Stimulated activated CD8-positive, alpha-beta memory T cell treated with anti-CD3 and anti-CD28 coated beads, Interleukin-12 subunit alpha, Interleukin-12 subunit beta, amount 100 ng/mL, for 4 hours (primary cell): ENCODE measurements at places on chromosomes 3 and 15.

DNA sequence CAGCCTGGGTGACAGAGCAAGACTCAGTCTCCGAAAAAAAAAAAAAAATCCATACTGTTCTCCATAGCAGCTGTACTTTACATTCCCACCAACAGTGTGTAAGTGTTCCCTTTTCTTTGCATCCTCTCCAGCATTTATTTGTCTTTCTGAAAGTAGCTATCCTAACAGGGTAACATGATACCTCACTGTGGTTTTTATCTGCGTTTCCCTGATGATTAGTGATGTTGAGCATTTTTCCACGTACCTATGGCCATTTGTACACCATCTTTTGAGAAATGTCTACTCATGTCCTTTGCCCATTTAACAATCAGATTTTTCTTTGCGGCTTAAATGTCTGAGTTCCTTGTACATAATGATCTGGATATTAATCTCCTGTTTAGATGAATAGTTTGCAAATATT, 119.3 kb downstream of the RFX7 start:
- DNase-seq = no peak

- DNase-seq = no peak
Measured at GRCh38 chr3:45055411-45056143, 29.5 kb downstream of the CLEC3B start.

GRCh38 chr3:183108001-183108449, 8.7 kb upstream of the MCCC1 start:
- no peak for DNase-seq

DNA sequence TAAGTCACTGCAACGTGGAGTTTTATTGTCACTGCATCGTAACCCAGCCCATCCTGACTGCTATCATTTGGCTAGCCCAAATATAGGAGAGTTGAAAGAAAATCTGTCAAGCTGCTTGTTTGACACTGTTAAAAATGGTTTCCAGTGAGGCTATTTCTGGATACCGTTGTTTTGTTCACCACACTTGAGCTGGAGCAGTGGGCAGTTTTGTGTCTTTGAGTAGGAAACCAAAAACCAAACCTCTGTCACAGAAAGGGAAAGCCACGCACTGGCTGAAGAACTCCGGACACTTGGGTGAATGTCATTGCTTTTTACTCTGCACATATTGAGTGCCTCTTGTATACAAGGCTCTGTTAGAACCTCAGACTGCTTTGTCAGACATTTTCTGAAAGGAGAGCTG, 446.4 kb upstream of the CFAP20DC start:
- no peak for DNase-seq

- no peak for DNase-seq
Measured at GRCh38 chr15:58241872-58242271, 103.7 kb downstream of the AQP9 start.

DNA sequence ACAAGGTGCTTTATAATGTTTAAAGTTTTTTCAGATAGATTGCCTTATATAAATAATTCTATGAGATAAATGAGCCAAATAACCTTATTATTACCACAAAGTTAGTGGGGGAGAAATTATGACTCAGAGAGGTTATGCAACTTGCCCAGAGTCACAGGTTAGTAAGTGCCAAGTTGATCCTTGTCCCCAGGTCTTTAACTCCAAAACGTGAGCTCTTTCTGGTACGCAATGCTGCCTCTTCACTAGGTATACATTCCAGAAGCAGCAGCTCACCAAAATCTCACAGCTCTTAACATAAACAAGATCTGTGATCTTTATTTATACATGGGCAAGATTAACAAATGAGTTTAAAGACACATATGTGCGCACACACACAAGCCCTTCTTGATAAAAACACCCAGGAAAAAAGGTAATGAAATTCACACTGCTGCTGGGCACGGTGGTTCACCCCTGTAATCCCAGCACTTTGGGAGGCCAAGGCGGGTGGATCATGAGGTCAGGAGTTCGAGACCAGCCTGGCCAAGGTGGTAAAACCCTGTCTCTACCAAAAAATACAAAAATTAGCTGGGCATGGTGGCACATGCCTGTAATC, 59.8 kb upstream of the NR2F2 start:
- DNase-seq = no peak

DNA sequence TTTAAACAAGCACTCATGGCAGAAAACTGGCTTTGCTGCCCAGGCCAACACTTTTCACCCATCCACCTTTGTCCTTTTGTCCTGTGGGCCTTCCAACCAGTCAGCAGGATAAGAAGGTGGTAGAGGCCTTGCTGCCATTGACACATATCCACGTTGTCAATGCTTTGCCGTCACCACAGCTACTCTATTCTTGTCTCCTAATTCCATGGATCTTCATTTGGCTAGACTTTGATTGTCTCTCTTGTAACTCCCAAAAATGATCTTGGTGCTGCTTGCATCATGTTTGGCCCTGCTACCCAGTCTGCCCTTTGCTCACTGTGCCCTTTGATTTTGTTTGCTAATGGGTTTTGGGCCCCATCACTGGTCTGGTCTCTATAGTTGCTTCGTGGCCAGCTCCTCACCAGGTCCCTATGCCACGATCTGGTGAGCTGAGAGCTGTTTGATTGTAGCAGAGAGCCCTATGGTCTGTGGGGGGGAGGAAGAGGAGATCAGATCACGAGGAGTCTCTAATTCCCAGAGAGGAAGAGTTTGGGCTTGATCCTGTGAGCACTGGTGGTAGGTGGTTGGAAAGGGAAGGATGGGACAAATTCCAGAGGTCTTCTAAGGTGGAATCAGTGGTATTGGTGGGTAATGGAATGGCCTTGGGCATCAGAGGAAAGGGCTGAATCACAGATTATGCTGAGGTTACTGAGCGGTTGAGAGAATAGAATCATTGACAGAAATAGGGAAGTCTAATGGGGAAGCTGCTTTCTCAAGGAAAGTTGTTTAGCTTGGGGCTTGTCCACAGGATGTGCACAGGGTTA, 40.3 kb downstream of the ABHD2 start:
- no peak for DNase-seq

GRCh38 chr15:29675791-29676301, 146.4 kb downstream of the TJP1 start:
- no peak for DNase-seq

- no peak for DNase-seq
Measured at GRCh38 chr3:186110975-186111974, 2.4 kb upstream of the ETV5 start.

DNA sequence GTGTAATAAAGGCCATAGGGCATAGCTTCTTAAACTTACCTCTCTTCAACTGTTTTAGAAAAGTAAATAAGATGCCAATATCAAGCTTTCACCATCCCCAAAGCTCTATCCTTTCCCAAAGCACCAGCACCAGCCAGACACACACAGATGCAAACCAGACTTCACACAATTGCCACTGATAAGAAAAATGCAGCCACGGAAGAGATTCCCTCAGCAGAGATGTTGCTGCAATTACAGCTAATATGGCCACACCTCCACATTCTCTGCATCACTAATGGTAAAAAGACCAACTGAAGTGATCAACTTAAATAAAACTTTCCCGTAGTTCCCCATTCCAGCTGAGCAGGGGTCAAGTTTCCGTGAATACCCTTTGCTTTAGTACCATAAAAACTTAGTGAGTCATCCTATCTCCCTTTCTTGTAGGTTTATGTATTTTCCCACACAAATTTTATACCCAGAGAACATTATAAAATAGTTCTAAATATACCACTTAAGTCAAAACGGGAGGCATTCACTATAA, 64.4 kb downstream of the SLC9A9 start:
- no peak for DNase-seq

GRCh38 chr3:133880886-133881455, 14.7 kb downstream of the RAB6B start:
- no peak for DNase-seq

GRCh38 chr15:51907136-51907862, 64.3 kb downstream of the LEO1 start:
- DNase-seq = no peak

- no peak for DNase-seq
Measured at GRCh38 chr15:74229686-74230085, 6.4 kb upstream of the CCDC33 start.

DNA sequence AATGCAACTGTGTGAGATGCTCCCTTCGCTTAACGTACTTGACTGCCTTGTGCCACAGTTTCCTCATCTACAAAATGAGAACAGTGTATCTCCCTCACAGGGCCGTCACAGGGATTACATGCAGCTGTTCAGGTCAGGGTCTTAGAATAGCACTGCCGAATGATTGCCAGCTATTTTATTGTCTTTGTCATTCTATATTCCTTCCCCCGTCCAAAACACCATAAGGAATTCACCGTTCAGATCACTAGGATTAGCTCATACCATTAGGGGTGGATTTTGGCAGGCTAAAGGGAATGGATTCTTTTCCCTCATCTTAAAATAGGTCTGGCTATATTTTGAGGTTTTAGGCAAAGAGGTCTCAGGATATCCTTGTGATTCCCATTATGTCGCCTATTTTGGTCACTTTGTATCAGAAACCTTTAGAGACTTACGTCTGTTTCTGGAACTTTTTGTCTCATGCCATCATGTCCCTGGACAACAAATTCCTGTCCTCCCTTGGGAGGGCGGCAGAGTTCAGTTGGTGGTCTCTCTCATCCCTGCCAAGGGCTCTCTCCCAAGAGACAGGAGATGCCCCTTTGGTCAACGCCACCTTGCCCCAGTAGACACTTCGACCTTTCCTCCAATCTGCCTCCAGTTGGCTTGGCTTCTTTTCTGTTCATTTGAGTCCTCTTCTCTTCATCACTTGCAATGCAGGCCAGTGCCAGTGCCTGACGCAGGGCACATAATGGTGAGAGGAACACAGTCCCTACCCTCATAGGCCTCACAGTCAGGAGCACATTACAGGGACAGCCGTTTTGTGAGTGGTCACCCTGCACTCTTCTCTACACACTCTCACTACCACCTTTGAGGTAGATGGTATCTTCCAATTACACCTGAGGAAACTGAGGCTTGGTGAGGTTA, 171.6 kb upstream of the BHLHE40 start:
- DNase-seq = no peak

DNA sequence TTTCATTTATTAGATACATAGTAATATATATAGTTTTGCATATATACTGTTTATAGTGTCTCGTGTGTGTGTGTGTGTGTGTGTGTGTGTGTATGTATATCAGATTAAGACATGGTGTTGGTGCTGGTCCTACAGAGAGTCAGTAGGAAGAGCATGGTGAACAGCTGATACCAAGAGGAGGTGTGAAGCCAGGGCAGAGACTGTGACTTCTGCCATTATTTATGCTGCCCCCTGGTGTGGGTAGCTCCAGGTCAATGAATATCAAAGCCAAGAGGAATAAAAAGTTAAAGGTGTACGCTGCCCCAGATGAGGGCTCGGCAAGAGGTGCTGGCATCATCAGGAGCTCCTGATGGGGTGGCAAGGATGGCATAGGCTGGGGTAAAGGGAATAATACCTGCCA, 299.5 kb upstream of the RASGRP1 start:
- no peak for DNase-seq

DNA sequence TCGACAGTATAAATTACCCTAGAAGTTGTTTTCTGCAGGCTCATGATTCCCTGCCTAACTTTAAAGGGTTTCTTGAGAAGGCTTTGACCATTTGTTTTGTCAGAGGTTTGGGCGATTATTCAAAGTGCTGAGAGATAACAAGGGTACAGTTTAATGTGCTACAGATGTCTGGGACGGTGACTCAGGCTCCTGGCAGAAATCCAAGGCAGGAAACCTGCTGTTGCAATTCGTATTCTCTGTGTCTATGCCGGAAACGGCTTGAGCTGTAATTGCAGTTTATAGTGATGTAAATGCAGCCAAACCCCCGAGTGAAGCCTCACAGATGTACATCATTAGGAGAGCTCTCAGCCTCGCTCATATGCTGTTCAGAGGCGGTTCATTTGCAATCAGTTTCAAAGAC, 65.6 kb downstream of the SYNPR start:
- DNase-seq = no peak

DNA sequence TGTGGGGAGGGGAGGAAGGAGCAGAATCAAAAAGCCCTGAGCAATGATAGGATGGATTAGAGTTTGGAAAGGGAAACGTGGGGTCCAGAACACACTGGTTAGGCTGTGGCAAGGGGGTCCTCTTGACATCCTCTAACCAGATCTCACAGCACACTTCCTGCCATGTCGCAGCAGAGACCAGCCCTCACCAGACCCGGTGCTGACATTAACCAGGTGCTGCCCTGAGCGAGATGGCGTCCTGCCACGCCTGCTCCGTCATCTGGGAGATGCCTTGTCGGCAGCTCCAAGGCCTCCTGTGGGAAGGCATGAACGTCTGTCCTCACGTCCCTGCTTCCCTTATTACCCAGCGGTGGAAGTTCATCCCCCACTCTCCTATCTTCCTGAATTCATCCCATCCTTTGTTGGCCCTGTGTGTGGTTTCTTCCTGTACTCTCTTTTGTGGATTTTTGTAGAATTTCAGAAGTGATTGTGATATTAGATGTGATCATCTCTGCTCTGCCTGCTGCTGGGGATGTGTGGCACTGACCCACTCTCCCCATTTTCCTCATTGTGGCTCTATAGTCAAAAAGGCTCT, 29.4 kb upstream of the MYZAP start:
- DNase-seq = no peak
